CD8-positive, alpha-beta memory T cell (primary cell): ENCODE measurements at places on chromosomes 1 and 21.

DNA sequence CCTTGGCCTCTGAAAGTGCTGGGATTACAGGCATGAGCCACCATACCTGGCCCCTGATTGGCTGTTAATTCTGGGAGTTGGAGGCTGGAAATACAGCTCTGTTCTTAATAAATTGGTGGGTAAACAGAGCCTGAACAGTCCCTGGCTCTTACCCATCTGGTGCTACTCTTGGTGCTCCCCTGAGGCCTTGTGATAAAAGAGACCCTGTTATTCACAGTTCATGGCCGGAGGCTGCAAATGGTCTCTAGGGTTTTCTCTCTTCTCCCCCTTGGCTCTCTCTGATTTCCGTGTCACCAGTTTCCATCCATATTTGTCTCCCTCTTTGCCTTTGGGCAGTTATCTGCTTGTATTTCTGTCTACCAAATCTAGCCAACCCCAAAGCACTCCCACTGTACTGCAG lies 17.2 kb downstream of the NFASC start:
- H3K27me3 ChIP-seq, result peaks cover 3% of the 10 kb centered on the region
- no peaks in the 10 kb centered on the region for H3K4me1 ChIP-seq
- DNase-seq, result no peak
- H3K27ac ChIP-seq, result no peak overlapping the region

- no peaks in the 10 kb centered on the region for H3K4me1 ChIP-seq
- H3K4me3 ChIP-seq, result no peak overlapping the region
- peaks cover 4% of the 10 kb centered on the region for H3K27me3 ChIP-seq
- no peak overlapping the region for H3K27ac ChIP-seq
- no peak for DNase-seq
Observed at GRCh38 chr1:110976089-110976488, 12.4 kb upstream of the LRIF1 start.

GRCh38 chr1:182249201-182249676 lies 142.4 kb downstream of the GLUL start:
- no peaks in the 10 kb centered on the region for H3K27me3 ChIP-seq
- no peak overlapping the region for H3K4me3 ChIP-seq

- no peak overlapping the region for H3K27ac ChIP-seq
- H3K4me1 ChIP-seq, result no peaks in the 10 kb centered on the region
- DNase-seq, result no peak
- no peak overlapping the region for H3K4me3 ChIP-seq
- no peaks in the 10 kb centered on the region for H3K27me3 ChIP-seq
Observed at GRCh38 chr1:239443361-239443760, 57.0 kb downstream of the CHRM3 start.

GRCh38 chr1:241411776-241412338 lies 54.9 kb upstream of the RGS7 start:
- H3K27me3 ChIP-seq, result no peaks in the 10 kb centered on the region
- no peak for DNase-seq
- H3K4me3 ChIP-seq, result no peak overlapping the region
- H3K36me3 ChIP-seq, result no peaks in the 10 kb centered on the region
- no peaks in the 10 kb centered on the region for H3K4me1 ChIP-seq

GRCh38 chr1:227736814-227737432 lies 1.7 kb downstream of the SNAP47 start:
- DNase-seq, result no peak
- H3K4me3 ChIP-seq, result no peak overlapping the region
- no peak overlapping the region for H3K27ac ChIP-seq

DNA sequence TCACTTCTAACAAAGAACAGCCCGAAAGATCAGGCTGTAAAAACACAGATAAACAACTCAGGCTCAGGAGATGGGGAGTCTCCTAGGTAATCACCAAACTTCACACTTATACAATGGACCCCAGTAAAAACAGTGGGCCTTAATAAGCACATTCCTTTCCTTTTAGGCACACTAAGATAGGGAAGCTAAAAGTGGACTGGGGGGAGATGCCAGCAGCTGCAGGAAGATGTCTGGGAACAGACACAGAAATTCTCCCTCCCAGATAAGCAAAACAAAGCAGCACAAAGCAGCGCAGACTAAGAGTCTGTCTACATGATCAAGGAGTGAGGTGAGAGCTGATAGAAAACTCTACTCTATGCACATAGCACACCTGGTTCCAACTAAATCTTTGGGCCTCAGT lies 29.0 kb upstream of the CTBS start:
- H3K27ac ChIP-seq, result no peak overlapping the region
- no peaks in the 10 kb centered on the region for H3K36me3 ChIP-seq
- no peaks in the 10 kb centered on the region for H3K4me1 ChIP-seq
- H3K27me3 ChIP-seq, result no peaks in the 10 kb centered on the region
- no peak for DNase-seq
- no peak overlapping the region for H3K4me3 ChIP-seq

DNA sequence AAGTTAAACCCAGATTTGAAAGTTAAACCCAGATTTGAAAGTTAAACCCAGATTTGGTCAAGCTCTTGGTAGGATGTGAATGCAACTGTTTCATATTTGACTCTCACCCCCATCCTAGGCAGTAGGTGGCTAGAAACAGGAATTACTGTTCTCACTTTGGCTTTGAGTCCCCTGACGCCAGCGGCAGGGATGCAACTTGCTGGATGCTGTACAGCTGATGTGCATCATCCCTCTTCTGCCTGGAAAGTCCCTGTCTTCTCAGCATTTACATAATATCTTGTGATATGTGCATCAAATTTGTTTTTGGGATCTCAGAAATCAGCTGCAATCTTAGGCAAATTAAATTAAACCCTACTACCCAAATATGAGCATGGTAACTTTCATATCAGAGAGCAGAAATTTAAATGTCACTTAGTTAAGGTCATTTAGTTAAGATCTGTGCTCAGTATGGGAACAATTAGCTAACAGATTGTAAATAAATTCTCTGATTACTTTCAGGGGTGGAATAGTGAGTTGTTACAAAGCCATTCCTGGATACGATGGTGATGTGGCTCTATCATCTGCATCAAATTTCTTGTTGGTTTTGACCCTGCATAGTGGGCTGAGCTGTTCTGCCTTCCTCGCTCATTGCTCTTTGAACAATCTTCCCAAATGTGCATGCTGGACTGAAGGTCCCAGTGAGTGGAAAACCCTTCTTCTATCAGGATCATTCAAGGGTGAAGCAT lies 6.8 kb upstream of the HAO2 start:
- H3K36me3 ChIP-seq, result no peaks in the 10 kb centered on the region
- H3K27ac ChIP-seq, result no peak overlapping the region
- H3K4me3 ChIP-seq, result no peak overlapping the region
- H3K27me3 ChIP-seq, result no peaks in the 10 kb centered on the region
- DNase-seq, result no peak

DNA sequence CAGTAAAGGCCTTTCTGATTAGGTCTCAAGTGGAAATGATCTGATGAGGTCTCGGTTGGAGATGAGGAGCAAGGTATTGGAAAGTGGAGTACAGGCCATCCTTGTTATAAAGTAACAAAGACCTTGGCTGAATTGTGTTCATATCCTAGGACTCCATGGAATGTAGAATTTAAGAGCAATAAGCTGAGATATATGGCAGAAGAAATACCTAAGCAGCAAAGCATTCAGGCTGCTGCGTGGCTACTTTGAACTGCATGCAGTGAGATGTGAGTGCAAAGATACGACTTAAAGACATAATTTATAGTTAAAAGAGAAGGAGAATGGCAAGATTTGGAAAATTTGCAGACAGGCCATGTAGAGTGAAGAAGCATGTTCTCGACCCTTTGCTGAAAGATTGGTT lies 11.2 kb upstream of the XPR1 start:
- no peak for DNase-seq
- no peaks in the 10 kb centered on the region for H3K36me3 ChIP-seq
- H3K27me3 ChIP-seq, result no peaks in the 10 kb centered on the region
- H3K4me1 ChIP-seq, result no peaks in the 10 kb centered on the region

GRCh38 chr1:192521734-192522133 lies 53.8 kb upstream of the RGS1 start:
- no peak overlapping the region for H3K27ac ChIP-seq
- H3K27me3 ChIP-seq, result no peaks in the 10 kb centered on the region
- no peaks in the 10 kb centered on the region for H3K36me3 ChIP-seq
- DNase-seq, result no peak
- H3K4me3 ChIP-seq, result no peak overlapping the region
